ENCODE measurements at places on chromosomes 3 and 15. TPM values are rescaled to one million over a fixed set of nuclear protein-coding genes. Genes with fewer than 3 reads are reported as not detected.

- no peak for DNase-seq
These were observed 765.4 kb upstream of the NR2F2 start for GRCh38 chr15:95565016-95565600.

- no peak for DNase-seq
These were observed 114.6 kb downstream of the CCNL1 start for GRCh38 chr3:157045238-157045850.

DNA sequence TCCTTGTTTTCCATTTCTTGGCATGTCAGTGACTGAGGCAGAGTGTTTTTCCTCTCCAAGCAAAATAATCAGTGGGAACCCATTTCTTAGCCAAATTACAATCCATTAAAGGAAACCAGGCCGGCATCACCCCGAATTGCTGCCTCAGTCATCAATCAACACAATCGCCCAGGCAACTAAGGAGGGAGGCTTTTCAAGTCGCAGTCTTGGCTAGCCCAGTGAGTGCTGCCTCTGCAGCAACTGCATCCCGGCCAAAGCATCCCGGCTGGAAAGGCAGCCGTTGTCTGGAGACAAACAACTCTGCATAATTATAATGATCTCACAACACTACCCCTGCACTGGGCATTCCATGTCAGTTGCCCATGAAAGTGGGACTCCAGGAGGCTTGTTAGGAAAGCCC, 213.5 kb upstream of the PRICKLE2 start:
- DNase-seq, result peak; percentile 80

DUOXA2 gene
- 0.98 TPM for polyA plus RNA-seq

DNA sequence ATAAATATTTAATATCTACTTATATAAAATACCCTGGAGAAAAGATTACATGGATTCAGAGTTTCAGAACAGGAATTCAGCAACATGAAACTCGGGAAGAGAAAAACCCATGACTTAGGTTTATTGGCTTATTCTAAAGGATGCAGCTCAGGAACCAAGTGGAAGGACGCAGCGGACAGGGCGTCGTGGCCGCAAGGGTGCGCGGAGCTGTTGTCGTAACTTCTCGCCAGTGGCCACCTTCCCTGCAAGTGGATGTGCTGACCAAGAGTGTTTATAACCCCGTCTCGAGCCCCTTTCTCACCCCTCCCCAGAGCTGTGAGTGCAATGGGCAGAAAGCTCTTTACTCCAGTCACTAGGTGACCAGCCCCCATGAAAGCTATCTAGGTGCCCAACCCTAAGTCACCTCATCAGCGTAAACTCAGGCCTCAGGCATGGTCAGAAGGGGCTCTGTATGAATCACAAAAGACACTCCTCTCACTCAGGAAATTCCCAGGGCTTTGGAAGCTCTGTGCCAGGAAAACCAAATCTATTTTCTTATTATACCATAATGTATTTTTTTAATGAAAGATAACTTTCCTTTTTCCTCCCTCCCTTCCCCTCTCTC, 77.3 kb downstream of the CHRNA7 start:
- DNase-seq, result no peak

SLC22A14 gene
- 0.06 TPM for polyA plus RNA-seq

TPRG1 gene
- polyA plus RNA-seq, result 8.3 TPM

DNA sequence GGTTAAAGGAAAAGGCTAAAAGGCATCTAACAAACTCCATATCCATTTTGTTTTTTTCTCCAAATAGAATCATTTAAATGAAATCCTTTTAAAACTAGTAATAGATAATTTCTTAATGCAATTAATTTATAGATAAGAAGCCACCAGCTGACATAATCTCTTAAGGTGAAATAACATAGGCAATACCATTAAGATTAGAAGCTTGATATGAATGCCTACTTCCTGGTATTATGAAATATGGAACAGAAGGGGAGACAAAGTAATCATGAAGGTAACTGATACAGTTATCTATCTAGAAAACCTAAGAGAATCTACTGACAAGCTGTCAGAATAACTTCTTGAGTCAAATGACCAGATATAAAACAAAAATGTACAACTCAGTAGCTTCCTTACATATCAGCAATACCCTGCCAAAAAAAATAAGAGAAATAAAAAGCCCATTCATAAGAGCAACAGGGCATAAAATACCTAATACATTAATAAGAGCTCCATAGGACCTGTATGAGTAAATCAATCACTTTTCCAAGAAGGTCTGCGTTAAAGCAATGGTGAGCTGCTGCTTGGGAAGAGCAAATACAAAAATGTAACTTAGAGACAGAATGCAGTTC, 10.7 kb downstream of the EHD4 start:
- DNase-seq, result no peak

DNA sequence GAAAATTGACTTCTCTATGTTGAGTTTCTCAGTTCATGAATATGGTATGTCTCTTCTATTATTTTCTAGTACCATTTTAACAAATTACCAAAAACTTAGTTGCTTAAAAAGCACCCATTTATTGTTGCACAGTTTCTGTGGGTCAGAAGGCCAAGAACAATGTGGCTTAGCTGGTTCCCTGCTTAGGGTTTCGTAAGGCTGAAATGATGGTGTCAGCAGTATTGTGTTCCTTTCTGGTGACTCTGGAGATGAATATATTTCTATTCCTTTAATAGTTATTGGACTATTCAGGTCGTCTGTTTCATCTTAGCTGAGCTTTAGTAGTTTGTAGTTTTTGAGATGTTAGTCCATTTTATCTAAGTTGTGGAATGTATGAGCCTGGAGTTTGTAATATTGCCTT, 44.9 kb downstream of the IL1RAP start:
- no peak for DNase-seq

- DNase-seq, result no peak
These were observed 33.8 kb downstream of the COL6A5 start for GRCh38 chr3:130379274-130379673.

- DNase-seq, result no peak
These were observed 687 bp downstream of the GPR176 start for GRCh38 chr15:39919411-39919747.

ACKR4 gene
- polyA plus RNA-seq, result 5.8 TPM

GRCh38 chr3:17399586-17399985, 342.8 kb downstream of the TBC1D5 start:
- no peak for DNase-seq

DNA sequence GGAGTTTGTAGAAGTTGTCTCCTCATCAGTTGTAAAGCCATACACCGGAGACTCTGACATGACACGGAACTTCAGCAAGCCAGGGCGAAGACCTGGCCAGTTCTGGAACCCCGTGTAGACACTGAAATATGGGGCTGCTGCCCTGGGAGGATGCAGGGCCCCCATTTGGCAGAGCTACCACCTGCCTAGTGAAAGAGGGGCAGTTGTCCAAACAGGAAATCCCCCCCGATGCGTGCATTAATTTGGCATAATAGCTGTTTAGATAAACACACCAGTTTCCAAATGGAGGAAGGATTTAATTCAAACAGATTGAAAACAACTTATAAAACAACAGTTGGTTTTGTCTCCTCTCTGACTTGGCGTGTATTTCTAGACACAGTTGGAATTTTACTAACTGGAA, 357.2 kb downstream of the GABRG3 start:
- DNase-seq, result peak; percentile 57

ZNF501 gene
- 1.2 TPM for polyA plus RNA-seq

CAV3 gene
- polyA plus RNA-seq, result 0.18 TPM

Data from lung (tissue), 17 donors.